Sigmoid colon (tissue), 7 donors: ENCODE measurements at places on chromosomes 7 and 10.
A peak's percentile ranks its signal among the peaks of the same experiment; 100 is the strongest.

- DNase-seq, result no peak
- H3K27me3 ChIP-seq, result no peaks in the 10 kb centered on the region
- H3K27ac ChIP-seq, result peak overlapping the region; percentile 97
- no peaks in the 10 kb centered on the region for H3K36me3 ChIP-seq
- peaks cover 42% of the 10 kb centered on the region for H3K4me1 ChIP-seq
- H3K4me3 ChIP-seq, result peak overlapping the region; percentile 75
These were observed 1.3 kb downstream of the PFKFB3 start for GRCh38 chr10:6204063-6204340.

- H3K27me3 ChIP-seq, result no peaks in the 10 kb centered on the region
- no peak for DNase-seq
- H3K36me3 ChIP-seq, result no peaks in the 10 kb centered on the region
These were observed 12.8 kb upstream of the FFAR4 start for GRCh38 chr10:93553482-93554315.

- H3K36me3 ChIP-seq, result no peaks in the 10 kb centered on the region
- H3K27ac ChIP-seq, result no peak overlapping the region
- DNase-seq, result no peak
- H3K4me3 ChIP-seq, result no peak overlapping the region
- H3K27me3 ChIP-seq, result no peaks in the 10 kb centered on the region
These were observed 7.2 kb upstream of the EPHA1 start for GRCh38 chr7:143415742-143416397.

DNA sequence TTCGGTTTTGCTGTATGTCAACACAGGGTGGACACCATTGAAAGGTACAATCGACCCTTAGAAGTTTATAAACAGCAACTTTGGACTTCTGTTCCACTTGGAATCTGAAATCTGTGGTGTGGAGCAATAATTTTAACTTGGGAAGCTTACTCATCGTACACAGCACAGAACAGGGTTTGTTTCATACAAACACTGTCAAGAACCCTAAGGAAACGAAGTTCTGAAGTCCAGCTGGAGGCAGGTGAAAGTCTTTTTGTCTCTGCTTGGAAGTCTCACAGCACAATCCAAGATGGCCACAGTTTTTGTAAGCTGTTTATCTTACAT lies 31.5 kb downstream of the NMT2 start:
- no peak overlapping the region for H3K4me3 ChIP-seq
- H3K27ac ChIP-seq, result no peak overlapping the region
- no peaks in the 10 kb centered on the region for H3K27me3 ChIP-seq
- H3K4me1 ChIP-seq, result no peaks in the 10 kb centered on the region
- H3K36me3 ChIP-seq, result peaks cover 29% of the 10 kb centered on the region
- no peak for DNase-seq
